Dermis blood vessel endothelial cell (primary cell): ENCODE measurements at places on chromosomes 5 and 9.

GRCh38 chr5:152673601-152674000, 268.5 kb upstream of the NMUR2 start:
- DNase-seq = no peak

GRCh38 chr5:138676556-138677193, 76.5 kb upstream of the CTNNA1 start:
- DNase-seq = no peak

- DNase-seq = no peak
Observed at GRCh38 chr5:171269717-171270116, 39.3 kb upstream of the TLX3 start.

DNA sequence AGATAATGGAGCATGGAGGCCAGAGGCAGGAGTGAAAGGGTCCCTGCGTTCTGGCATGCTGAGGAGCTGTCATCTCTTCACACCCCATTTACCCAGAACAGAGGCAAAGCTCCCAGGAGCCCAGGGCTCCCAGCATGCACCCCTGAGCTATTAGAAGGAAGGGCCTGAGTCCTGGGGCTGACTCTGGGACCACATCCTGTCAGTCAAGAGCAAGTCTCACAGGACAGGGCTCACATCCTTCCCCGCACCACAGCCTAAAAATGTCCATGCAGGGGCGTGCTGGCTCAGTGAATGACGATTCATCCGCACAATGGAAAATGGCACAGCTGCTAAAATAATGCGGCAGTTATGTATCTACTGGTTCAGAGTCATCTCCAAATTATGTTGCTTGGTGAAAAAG, 31.4 kb downstream of the CAMK2A start:
- DNase-seq = no peak

DNA sequence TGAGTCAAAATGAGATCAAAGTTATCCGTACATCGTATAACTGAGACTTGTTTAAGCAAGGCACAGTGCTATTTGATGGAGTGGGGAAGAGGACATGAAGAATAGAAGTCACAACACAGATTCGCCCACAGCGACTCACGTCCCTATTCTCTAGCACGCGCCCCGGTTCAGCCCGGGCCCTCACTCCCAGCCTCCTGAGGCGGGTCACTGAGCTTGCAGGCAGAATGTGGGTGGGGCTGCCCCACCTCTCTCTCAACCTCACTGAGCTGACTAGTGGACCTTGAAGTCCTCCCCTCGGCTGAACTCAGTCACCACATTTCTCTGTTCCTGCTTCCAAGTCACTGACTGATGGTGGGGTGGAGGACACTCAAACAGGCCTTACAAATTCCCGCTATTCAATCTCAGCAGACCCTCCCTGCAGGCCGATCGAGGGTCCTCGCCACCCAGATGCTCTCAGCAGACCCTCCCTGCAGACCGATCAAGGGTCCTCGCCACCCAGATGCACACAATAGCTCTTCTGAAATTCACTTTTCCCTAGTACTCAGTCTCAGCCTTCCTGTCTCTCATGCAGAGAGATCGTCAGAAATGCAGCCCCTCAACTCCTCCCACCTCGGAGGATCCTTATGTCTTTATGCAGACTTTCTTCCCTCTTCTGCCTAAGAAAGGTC, 12.9 kb downstream of the GLDC start:
- DNase-seq = no peak

DNA sequence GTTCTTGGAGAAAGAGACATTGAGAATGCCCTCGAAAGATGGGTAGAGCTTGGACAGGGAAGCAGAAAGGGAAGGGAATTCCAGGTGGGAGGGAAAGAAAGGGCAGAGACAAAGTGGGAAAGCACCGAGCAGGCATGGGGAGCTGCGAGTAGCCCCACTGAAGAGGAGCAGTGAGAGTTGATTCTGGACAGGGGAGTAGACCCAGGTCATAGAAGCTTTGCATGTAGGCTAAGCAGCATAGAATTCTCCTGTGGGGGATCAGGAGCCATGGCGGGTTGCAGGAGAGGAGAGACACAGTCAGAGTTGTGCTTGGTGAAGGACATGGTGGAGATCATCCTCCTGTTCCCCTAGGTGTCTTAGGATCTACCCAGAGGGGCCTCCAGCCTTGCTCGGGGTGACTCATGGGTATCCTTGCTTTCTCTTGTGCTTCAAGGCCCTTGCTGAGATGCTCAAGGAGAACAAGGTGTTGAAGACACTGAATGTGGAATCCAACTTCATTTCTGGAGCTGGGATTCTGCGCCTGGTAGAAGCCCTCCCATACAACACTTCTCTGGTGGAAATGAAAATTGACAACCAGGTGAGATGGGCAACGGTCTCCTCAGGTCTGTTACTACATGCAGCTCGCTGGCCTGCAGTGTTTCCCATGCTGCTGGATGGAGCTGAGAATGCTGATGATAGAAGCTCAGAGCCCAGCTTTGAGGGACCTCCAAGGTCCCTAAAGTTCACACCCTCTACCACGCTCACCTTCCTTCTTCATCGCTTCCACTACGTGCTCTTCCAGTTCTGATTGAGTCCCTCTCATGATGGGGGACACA, 64.5 kb downstream of the TSTD2 start:
- DNase-seq = no peak

GRCh38 chr5:76086095-76086494, 2.9 kb downstream of the SV2C start:
- DNase-seq = no peak

GRCh38 chr5:91486638-91487037, 103.5 kb upstream of the ARRDC3 start:
- no peak for DNase-seq

DNA sequence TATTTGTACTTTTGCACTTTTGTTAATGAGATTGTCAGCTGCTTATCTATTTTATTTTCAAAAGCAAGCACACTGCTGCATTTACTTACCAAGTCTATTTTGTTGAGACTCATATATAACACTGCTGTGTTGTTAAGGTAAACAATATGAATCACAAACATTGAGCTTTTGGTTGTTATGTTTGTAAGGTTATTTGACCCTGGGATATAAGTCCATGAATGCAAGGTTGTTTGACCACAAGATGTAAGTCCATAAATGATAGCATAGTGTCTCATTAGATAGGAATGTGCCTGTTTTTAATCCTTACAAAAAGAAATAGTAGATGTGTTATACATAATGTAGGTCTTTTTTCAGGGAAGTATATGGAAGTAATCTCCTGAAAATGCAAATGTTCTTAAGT, 845.9 kb downstream of the CDH9 start:
- no peak for DNase-seq

GRCh38 chr9:137077758-137078693, 709 bp downstream of the UAP1L1 start:
- DNase-seq = peak; percentile 29

GRCh38 chr9:7976167-7976755, 176.7 kb upstream of the DMAC1 start:
- no peak for DNase-seq

- DNase-seq = no peak
Observed at GRCh38 chr5:14489643-14490042, 91.9 kb upstream of the OTULINL start.

- no peak for DNase-seq
Observed at GRCh38 chr9:109989296-109989695, 209.3 kb downstream of the PALM2AKAP2 start.

DNA sequence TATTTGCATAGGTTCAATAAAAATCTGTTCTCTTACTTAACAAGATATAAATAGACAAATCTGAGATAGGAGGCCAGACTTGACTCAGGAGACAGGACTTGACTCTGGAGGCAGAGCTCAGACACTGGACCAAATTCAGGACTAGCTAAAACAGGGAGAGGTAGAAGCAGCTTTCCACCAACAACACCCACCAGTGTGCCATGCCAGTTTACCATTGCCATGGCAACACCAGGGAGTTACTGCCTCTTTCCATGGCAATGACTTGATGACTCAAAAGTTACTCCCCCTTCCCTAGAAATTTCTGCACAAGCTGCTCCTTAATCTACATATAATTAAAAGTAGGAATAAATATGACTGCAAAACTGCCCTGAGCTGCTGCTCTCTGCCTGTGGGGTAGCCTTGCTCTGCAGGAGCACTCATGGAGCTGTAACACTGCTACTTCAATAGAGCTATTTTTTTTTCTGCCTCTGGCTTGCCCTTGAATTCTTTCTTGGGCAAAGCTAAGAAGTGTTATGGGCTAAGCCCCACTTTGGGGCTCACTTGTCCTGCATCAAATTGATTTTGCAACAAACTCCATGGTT, 473.0 kb downstream of the PLK2 start:
- DNase-seq = peak; percentile 48

GRCh38 chr5:178416206-178416882, 173.8 kb downstream of the COL23A1 start:
- no peak for DNase-seq

GRCh38 chr5:85049020-85049419, 664.3 kb upstream of the EDIL3 start:
- no peak for DNase-seq

GRCh38 chr9:7507566-7508270, 291.9 kb downstream of the DMAC1 start:
- no peak for DNase-seq

GRCh38 chr9:114025196-114025753, 52.8 kb downstream of the AMBP start:
- no peak for DNase-seq

- DNase-seq = peak; percentile 36
Observed at GRCh38 chr9:75147638-75148037, 59.3 kb downstream of the OSTF1 start.

GRCh38 chr9:75891771-75892215, 1.3 kb downstream of the PCSK5 start:
- DNase-seq = peak; percentile 5

DNA sequence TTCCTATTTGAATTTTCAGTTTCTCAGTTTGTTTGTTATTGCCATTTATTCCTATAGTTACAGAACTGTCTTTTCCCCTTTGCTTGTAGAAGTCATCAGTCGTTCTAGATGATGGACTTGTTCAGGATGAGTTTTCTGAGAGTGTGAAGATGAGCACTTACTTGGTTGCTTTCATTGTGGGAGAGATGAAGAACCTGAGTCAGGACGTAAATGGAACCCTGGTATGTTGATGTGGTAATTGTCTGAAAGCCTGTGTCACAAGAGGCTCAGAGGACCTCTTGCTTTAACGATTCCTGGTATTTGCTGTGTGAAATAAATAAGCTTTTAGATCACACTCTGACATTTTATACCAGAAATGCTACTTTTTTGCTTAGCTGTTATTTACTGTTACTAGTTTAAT, 50.6 kb downstream of the LNPEP start:
- DNase-seq = no peak

DNA sequence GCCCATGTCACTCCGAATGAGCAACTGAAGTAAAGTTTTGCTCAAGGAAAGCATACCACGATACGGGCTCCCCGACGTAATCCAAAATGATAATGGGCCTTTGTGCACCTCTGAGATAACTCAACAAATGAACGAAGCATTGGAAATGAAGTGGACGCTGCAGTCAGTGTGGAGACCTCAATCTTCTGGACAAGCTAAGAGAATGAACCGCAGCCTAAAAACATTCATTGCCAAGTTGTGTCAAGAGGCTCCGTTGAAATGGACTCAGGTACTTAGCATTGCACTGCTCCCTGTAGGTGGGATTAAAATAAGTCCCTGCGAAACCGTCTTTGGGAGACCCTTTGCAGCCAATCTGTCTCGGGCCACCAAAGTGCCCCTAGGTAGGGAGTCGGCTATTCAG, 3.9 kb upstream of the LCN9 start:
- DNase-seq = no peak

GRCh38 chr9:83284746-83285145, 221.8 kb upstream of the RASEF start:
- no peak for DNase-seq

DNA sequence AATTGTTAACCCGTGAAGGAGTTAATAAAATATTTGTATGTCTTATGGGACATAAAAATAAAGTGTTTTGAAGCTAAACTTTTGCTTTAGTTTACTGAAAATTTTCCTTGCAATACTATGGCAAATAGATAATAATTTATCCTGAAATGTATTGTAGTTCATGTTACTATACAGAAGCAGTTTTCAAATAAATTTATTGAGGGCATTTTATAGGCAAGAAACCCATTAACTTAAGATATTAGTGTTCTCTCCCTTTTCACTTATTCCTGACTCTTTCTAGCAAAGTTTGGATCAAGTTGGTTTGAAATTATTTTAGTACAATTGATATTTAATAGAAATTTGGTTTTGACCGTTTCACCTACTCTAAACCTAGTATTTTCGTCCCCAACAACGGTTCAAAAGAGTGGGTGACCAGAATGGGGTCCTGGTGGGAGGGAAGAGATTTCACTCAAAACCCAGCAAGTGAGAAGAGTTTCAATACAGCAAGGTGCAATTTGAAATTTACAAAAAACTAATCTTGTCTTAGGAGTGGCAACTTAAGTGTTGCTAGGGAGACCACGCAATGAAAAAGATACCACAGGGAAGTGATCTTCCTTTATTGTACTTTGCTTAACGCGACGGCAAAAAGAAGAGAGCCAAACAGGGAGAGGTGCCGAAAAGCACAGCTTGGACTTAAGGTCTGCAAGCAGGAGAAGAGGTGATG, 28.4 kb downstream of the NR2F1 start:
- no peak for DNase-seq

DNA sequence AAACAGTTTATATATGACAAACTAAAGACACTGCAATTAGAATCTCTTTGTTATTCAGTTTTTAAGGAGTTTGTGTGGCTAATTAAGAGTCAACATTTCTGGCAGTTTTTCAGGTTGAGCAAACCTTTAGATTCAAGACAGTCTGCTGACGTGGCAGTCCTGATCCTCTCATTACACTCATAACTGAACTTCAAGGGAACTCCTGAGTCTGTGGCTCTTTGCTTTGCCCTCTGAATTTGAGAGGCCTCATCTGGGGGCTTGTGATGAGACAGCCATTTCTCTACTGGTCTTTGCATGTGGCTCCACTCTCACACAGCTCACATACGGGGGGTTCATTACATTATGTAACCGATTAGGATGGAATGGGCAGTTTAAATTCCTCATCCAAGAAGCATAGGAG, 182.9 kb upstream of the MEF2C start:
- no peak for DNase-seq

DNA sequence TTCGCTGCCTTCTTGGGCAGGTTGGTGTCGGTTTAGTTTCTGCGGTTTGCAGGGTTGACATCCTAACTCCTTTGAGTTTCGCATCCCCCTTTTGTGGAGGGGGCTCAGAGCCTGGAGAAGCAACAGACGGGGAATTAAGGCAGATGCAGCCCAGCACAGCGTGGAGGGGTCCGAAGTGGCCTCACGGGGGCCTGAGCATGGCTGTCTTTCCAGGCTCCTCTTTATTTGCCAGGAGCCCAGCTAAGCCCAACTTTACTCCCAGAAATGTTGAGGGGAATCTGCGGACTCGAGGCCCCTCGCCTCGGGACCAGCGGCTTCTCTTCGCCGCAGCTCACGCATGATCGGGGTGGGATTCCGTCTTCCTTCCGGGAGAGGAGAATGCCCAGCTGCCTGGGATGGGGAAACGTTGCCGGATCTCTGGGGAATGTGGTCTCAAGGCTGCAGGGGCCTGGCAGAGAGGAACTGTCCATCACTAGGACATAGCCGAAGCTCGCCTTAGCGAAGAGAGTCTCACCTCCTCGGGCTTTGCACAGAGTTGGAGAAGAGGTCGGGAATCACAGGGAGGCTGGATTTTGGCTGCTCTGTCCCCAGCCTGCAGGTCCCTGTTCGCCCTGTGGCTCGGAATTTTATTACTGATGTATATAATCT, 1.3 kb downstream of the RAI14 start:
- peak; percentile 67 for DNase-seq

GRCh38 chr9:136655536-136656182, 7.1 kb upstream of the EGFL7 start:
- peak; percentile 98 for DNase-seq
